ENCODE measurements at places on chromosomes 12 and 14. TPM values are rescaled to one million over a fixed set of nuclear protein-coding genes. Genes with fewer than 3 reads are reported as not detected.
A peak's percentile ranks its signal among the peaks of the same experiment; 100 is the strongest.

Gene PGF
- 18.1 TPM for total RNA-seq

Gene NGB
- total RNA-seq = not detected

- H3K4me3 ChIP-seq = no peak overlapping the region
- H3K27me3 ChIP-seq = no peaks in the 10 kb centered on the region
- no peaks in the 10 kb centered on the region for H3K36me3 ChIP-seq
- no peaks in the 10 kb centered on the region for H3K4me1 ChIP-seq
- no peak overlapping the region for H3K27ac ChIP-seq
Measured at GRCh38 chr12:61490526-61491498, 769.4 kb upstream of the USP15 start.

DNA sequence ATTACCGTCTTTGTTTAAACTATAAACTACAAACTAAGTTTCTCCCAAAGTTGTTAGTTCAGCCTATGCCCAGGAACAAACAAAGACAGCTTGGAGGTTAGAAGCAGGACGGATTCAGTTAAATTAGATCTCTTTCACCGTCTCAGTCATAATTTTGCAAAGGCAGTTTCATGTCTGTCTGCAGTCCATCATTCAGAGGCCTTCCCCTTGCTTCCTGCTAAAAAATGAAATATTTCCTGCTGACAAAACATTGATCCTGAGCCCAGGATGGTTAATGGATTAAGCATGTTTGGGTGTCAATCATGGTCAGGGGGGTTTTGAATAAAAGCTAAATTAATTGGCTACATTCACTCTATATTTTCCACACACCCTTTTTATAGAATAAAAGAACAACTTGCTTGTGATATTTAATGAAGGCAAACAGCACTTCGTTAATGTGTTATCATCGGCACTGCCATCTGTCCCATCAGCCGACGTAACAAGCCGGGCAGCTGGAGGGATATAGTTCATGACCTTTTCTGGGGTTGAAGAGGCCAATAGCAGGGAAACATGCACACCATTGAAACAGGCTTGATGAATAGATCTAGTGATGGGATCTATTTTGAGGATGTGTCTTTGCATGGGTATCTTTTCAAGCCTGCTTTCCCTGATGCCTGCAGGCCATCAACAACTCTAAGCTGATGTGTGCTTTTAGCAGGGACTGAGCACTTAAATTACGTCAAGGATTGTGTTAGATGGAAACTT, 521.3 kb upstream of the TMEM132C start:
- no peak overlapping the region for H3K4me3 ChIP-seq
- H3K36me3 ChIP-seq = no peaks in the 10 kb centered on the region
- no peaks in the 10 kb centered on the region for H3K27me3 ChIP-seq
- no peak for DNase-seq

DNA sequence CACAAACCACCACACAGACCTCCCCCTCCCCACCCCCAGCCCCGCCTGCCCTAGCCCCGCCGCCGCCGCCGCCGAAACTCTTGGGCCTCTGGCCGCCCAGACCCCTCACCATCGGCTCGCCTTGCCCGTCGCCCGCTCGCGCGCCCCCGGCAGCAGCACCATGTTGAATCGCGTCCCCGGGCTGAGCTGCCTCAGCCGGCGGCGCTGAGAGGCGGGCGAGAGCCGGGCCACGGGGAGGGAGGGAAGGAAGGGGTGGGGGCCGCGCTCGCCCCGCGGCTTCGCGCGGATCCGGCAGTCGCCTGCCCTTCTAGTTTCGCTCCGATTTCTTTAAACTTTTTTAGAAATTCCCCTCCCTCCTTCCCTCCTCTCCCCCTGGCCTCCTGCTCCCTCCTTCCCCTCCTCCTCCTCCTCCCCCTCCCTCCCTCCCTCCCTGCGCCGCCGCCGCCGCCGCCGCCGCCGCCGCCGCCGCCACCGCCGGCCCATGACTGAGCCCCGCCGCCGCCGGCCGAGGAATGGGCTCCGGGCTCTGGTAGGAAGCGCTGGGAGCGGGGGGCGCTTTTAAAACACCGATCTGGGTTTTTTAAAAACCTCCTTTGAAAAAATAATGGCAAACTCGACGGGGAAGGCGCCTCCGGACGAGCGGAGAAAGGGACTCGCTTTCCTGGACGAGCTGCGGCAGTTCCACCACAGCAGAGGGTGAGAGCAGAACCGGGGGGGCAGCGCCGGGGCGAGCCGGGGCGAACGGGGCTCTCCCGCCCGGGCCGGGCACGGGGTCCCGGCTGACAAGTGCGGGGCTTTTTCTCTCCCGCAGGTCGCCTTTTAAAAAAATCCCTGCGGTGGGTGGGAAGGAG, at the start of gene ARID2:
TSS of gene ARID2 (plus strand) at position 474 of the 851 bp plus-strand sequence. CDS start at position 605, 131 bp downstream.
- H3K4me1 ChIP-seq = peaks cover 33% of the 10 kb centered on the region
- no peaks in the 10 kb centered on the region for H3K36me3 ChIP-seq
- peak; percentile 77 for DNase-seq
- no peaks in the 10 kb centered on the region for H3K27me3 ChIP-seq
- peak within 1 kb of the TSS; percentile 98 for H3K27ac ChIP-seq
- peak within 1 kb of the TSS; percentile 73 for H3K4me3 ChIP-seq

DNA sequence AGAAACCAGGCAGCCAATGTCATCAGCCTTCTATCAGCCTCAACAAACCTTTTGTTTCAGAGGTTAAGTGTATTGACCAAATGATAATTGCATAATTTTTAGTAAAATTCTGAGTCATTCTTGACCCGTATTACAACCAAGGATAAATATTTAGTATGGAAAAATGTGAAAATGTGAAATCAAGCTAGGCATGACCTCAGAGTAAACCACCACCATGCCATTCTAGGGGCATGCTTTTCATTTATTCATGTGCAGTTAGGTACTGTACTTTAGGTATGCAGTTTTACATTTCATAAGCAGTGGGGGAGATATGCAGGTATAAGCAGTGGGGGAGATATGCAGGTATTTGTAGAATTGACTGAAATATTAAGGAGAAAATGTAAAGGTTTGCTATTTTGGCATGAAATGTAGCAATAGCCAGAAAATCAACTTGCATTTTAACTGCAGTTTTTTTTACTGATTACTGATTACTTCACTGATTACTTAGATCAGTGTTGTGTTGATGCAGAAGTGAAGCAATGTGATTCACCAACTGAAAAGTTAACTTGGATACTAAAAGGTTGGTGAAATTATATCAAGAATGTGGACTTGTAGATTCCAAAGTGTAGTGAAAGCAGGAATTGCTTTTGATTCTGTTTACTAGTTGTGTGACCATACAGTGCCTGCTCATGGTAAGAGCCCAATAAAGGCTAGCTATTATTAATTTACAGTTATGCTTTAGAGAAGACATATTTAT, 184.2 kb downstream of the ESR2 start:
- no peaks in the 10 kb centered on the region for H3K36me3 ChIP-seq
- H3K27me3 ChIP-seq = no peaks in the 10 kb centered on the region
- peaks cover 3% of the 10 kb centered on the region for H3K4me1 ChIP-seq
- no peak overlapping the region for H3K4me3 ChIP-seq
- peak; percentile 14 for DNase-seq

DNA sequence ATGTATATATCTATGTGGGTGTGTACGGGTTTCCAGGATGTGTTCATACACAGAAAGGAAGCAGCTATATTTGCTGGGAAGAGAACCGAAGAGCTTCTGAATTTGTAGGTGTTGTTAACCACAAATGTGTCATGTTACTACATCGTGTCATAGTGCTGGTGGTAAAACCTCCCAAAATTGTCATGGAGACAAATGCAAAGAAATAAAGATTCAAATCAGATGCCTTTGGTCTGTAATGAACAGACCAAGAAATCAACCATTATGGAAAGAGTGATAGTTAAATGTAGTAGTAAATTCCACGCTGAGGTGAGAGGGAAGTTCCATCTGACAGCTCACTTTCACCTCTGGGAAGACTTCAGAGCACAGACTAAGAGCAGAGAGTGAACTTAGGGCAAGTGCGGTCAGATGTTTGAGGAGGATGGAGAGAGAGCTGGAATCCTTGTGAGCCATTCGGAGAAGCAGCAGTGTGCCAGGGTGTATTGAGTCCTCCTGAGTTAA, 487.5 kb downstream of the TMEM121 start:
- H3K27ac ChIP-seq = no peak overlapping the region
- no peaks in the 10 kb centered on the region for H3K27me3 ChIP-seq
- H3K4me1 ChIP-seq = no peaks in the 10 kb centered on the region
- no peaks in the 10 kb centered on the region for H3K36me3 ChIP-seq

Measured in cardiac muscle cell (in vitro differentiated cells and primary cell).